ENCODE measurements at places on chromosomes 7 and 10.

DNA sequence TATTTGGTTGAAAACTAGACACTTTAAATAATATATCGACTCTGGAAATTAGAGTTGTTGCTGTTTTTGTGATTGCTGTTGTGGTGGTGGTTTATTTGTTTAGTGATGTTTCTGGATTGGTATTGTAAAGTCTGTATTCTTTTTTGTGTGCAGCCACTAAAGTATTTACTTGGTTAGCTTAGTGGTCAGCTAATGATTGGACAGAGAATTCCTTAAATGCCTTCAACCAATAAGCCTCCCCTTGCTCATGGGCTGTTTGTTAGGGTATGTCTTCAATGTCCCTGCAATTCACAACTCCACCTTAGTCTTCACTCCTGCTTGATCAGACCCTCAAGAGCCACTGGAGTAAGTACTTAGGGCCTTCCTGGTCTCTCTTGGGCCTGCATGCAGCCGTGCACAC is 71.0 kb downstream of the PAXIP1 start:
- DNase-seq: no peak

DNA sequence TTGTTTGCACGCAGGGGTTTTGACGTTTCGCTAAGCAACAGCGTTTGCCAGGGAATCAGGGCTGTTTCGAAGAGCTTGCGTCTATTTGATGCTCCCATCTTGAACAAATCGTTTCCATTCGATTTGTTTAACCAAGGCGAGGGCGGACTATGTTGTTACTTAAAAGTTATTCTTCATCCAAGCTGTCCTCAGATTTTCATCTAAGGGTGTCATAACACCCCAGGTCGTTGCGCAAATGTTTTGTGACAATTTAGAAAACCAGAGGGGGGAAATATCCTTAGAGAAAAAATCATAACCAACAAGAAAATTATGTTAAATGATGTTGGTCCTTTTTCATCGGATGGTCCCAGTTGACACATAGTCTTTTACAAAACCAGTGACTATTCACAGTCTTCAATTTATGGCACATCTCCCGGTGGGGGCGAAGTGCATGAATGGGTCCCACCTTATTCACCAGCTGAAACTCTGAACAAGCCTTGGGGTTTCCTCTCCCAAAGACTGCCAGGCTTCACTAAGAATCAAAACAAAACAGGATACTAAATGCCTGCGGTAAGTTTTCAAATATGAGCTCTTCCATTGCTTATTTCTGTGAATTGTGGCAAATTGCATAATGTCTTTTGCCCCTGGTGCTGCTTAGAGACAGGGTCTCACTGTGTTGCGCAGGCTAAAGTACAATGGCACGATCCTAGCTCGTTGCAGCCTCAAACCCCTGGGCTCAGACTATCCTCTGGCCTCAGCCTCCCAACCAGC is 109.9 kb downstream of the REEP3 start:
- no peak for DNase-seq

- no peak for DNase-seq
These were observed 79.5 kb upstream of the SEMA3A start for GRCh38 chr7:84274029-84274638.

DNA sequence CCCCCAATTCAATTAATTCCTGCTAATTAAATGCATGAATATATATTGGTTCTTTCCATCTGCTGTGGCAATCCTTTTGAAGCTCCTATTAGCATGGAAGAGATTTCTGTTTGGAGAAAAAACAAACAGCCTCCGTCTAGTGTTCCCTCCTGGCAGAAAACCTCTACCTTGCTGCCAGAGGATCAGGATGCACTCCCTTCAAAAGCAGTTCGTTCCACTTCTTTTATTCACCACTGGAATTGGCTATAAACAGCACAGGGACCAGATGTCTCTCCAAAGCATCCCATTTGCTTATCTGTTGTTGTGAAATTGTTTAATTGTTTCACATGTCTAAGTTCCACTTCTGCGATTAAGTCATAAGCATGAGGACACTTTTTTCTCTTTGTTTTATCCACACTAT is 77.8 kb upstream of the PTN start:
- no peak for DNase-seq

DNA sequence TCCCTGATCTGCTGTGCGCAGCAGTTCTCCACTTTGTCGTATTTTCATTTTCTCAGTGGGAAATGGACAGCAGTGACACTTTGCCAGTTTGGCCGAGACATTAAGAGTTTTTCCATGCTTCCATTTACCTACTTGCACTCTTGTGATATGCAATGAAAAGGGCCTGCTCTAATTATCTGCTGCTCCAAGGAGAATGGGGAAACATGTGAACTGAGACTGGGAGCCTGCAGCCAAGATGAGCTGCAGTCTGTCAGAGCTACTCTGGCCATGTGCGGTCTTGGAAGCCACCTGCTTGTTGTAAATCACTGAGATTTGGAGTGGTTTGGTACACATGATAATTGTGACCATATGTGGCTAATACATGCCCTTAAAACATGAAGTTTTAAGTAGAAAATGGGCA is 586.6 kb upstream of the POT1 start:
- no peak for DNase-seq

- DNase-seq: no peak
These were observed 49.0 kb downstream of the NDUFB2 start for GRCh38 chr7:140745266-140746058.

DNA sequence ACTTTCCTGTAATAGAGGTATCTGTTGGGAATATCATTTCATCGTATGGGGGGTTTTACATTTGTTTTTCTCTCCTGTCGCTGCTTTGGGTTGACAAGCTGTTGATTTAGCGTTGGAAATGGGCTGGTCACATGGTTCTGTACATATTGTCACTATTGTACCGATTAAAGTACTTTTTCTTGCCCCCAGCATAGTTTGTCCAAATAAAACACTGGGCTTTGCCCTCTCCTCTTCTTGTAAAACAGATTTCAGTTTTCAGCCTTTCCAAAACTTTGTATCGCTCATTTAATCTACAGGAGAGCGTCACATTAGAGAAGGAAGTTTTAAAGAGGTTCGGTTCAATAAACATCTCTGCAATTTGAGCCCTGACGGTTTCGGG is 4.0 kb downstream of the BMI1 start:
- DNase-seq: no peak

GRCh38 chr10:133420579-133420978 is 3.8 kb downstream of the SPRN start:
- DNase-seq: no peak

Measured in stimulated activated CD8-positive, alpha-beta memory T cell treated with anti-CD3 and anti-CD28 coated beads, Interleukin-7, amount 100 ng/mL, for 24 hours (primary cell).